Endodermal cell (in vitro differentiated cells): ENCODE measurements at places on chromosomes 2 and 18. TPM values are rescaled to one million over a fixed set of nuclear protein-coding genes. Genes with fewer than 3 reads are reported as not detected.

DNA sequence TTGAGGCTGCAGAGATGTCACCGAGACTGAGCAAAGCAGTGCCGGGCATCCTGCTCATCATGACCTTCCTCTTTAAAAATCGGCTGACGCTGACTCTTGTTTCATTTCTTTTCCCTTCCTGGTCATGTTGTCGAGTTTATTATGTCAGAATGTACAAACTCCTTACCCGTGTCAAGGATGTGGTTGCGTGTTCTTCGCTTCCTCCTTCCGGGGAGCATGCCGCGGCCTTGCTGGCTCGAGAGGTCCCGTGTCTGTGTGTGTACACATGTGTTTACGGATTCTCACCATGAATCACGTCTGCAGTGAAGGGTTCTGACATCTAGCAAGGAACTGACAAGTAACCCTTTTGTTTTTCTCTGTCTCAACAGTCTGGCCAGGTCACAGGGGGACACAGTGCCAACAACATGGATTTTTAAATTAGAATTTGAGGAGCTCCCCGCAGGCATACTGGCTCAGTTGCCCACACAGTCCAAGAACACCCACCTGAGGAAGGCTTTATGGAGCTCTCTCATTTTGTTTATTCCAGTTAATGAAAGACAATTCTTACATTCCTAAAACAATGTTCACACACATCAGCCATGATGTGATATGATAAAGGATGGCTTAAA is 60.2 kb downstream of the MYT1L start:
- no peak for DNase-seq

DNA sequence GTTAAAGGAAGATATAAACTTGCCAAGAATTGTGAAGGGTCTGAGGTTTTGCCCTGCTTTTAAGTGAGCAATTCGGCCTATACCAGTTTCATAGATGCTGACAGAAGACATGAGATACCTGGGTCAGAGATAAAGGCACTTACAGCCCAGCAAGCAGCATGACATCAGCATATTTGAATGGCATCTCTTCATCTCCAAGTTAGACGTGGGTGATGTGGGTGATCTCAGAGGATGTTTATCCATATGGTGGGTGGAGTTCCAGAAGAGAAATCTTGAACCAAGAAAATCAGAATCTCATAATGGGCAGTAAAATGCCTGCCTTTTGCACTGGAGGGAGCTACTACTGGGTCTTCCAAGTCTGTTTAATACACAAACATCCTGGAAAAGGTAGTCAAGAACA is 44.7 kb downstream of the GYPC start:
- DNase-seq = peak; percentile 17

- DNase-seq = peak; percentile 96
These were observed 246.3 kb downstream of the TNS1 start for GRCh38 chr2:217756375-217757107.

GRCh38 chr2:236887953-236888793 is 197.5 kb upstream of the COPS8 start:
- DNase-seq = no peak

GRCh38 chr2:106012591-106013347 is 181.3 kb downstream of the UXS1 start:
- DNase-seq = no peak

- DNase-seq = peak; percentile 20
These were observed 65.8 kb downstream of the DCDC2C start for GRCh38 chr2:3768960-3769765.

- DNase-seq = no peak
These were observed 61.2 kb downstream of the NGEF start for GRCh38 chr2:232951891-232952290.

DNA sequence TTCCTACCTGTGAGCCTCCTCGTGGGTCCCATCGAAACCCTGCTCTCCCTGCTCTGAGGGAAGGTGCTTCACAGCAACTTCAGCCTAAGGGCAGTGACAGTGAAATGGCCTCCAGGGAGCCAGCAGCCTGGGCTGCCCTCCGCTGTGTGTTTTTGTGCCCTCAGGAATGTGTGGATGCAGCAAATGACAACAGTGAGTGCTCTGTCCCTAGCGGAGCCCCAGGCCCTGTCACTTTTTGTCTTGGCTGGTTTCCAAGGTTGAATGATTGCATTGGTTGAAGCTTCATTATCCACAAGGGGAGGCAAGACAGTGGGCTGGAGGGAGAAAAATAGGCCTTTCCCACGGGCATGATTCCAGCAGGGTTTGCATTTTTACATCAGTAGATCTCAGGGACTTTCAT is 42.9 kb downstream of the STON1 start:
- DNase-seq = peak; percentile 70

Gene AKAIN1
- total RNA-seq = not detected in 2 replicates

Gene NBAS
- total RNA-seq = 41.8 and 47.4 TPM in 2 replicates

Gene MAP3K19
- total RNA-seq = not detected in 2 replicates

Gene SMYD1
- total RNA-seq = 0.21 TPM in 1 of 3 replicates, not detected in the others
